ENCODE measurements at places on chromosomes 4 and X.

DNA sequence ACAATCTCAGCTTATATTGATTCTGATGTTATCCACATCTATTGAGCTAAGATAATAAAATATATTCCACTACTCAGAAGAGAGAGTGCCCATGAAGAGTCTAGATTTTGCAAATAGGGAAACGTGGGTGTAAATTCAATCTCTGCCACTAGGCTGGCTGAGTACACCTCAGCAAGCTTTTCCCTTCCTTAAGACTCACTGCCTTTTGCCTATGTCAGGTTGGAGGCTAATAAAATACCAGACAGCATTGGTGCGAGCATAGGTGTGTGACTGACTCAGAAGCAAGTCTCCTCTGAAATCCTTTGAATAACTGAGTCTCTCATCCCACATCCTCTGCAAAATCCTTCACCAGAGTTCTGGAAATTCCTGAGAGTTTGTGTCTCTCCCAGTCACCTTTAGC is 405.4 kb upstream of the CPEB2 start:
- no peak for DNase-seq

GRCh38 chrX:39848900-39849299 is 248.9 kb downstream of the BCOR start:
- DNase-seq, result no peak

GRCh38 chr4:139711461-139711860 is 45.8 kb downstream of the MGST2 start:
- DNase-seq, result no peak

- no peak for DNase-seq
These were observed 26.3 kb upstream of the ADGRL3 start for GRCh38 chr4:61173799-61174198.

GRCh38 chr4:150173432-150173861 is 95.2 kb downstream of the DCLK2 start:
- DNase-seq, result no peak

Data from osteocyte (in vitro differentiated cells).